ENCODE measurements at places on chromosomes 3 and 15.

GRCh38 chr3:186772701-186773417, 10.5 kb upstream of the EIF4A2 start:
- peak; percentile 67 for DNase-seq

DNA sequence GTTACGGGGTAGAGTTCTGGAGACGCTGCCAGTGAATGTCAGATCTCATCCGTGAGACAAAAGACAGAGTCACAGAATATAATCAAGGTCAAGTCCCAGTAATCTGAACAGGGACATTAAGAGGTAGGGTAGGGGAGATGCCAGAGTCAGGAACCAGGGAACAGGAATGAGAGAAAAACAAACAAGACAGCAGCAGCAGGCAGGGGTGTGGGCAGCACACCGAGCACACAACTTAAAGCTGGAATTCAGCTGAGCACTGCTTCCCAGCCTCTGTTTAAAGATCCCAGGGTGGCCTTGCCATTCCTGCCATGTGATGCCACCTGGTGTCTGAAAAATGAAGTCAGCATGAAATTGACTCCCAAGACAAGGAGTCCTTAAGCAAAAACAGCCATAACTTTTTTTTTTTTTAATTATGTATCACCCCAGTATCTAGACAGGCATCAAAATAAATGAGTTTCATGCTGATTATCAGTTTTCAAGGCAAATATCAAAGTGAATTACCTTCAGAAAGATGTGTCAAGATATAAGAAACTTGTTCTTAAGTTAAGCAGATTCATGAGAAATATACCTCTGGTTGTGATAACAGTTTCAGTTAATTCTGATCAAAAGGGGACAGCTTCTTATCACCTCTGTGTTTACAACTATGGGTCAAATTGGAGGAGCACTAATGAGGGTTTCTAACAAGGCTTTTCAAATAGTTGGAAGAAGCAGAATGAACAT, 203.7 kb downstream of the SLC9A9 start:
- peak; percentile 8 for DNase-seq

DNA sequence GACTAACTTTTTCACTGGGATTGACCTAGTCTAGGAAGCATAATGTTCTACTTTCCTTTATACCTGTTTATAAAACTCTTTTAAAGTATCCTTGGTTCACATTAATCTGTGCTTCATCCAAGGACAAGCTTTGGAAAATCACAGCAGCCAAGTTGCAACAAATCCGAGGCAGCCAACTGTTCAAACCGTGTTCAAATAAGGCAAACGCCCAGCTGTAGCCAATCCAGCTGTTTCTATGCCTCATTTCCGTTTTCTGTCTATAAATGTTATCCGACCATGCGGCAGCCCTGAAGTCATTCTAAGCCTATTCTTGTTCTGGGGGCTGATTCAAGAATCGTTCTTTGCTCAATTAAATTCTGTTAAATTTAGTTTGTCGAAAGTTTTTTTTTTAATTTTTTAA, 78.3 kb downstream of the FMN1 start:
- DNase-seq, result no peak

GRCh38 chr15:59711451-59712243, 22.5 kb upstream of the BNIP2 start:
- no peak for DNase-seq

DNA sequence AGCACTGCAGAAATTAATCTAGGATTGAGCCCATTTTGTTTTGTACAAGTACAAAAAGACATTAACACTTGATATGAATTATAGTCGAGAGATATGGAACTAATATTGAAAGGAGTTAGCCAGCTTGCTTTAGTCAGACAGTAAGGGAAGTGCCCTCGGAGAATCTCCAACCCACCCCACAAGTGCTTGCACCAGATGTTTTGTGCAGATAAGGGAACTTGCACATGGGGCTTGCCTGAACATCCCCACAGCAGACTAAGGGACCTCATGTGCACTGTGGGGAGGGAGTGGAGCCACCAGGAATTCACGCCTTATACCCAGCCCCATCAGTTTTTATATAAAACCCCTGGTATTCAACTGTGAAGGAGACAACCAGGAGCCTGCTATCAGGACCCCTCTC, 122.3 kb downstream of the EFHB start:
- no peak for DNase-seq

- no peak for DNase-seq
These were observed 530.6 kb upstream of the ROBO2 start for GRCh38 chr3:76509179-76509830.

DNA sequence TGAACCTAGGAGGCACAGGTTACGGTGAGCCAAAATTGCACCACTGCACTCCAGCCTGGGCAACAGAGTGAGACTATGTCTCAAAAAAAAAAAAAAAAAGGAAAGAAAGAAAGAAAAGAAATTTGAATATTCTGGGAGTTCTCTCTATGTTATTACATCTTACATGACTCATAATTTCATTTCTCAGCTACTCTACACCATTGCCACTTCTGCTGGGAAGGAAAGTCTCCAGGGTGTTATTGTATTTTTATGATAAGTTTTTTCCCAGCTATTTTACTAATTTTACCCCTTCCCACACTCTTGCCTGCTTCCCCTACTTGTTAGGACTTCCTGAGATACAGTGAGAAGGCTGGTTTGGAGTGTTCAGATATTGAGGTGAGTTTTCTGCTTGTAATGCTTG, 69.7 kb upstream of the UMPS start:
- DNase-seq, result no peak

- DNase-seq, result no peak
These were observed 113.3 kb upstream of the GBE1 start for GRCh38 chr3:81874738-81875137.

DNA sequence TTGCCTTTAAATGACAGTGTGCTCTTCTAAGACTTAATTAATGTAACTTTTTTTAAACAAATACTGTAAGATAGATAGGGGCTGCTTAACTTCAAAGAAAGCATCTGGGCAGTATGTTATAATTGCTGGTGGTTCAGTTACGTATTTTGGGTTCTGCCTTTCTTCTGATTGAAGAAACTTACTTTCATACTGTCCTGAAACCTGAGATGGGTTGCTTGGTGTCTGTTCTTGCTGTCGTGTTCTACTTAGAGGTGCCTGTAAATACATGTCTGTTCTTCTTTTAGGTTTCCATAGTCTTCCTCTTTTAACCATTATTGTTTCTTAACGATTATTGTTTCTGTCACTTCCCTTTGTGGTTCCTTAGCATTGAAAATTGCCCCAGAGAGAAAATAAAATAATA, 297.7 kb upstream of the CHRM5 start:
- DNase-seq, result no peak

- DNase-seq, result no peak
These were observed 25.5 kb downstream of the ABTB1 start for GRCh38 chr3:127698286-127698685.

DNA sequence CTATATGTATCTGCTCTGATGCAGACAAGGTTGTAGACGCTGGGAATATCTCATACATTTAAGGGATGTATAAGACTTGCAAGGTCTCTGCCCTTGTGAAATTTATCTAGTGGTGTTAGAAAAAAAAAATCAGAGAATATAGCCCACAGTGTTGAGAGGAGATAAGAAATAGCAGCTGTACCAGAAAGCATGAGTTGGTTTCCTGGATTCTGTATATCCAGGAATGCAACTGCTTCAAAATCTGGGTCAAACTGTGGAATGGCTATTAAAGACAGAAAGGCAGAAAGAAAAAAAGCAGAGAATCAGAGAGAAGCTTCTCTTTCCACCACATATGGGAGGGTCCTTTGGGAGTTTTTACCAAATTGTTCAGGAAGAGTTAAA, 1.5 kb upstream of the TMEM212 start:
- no peak for DNase-seq

DNA sequence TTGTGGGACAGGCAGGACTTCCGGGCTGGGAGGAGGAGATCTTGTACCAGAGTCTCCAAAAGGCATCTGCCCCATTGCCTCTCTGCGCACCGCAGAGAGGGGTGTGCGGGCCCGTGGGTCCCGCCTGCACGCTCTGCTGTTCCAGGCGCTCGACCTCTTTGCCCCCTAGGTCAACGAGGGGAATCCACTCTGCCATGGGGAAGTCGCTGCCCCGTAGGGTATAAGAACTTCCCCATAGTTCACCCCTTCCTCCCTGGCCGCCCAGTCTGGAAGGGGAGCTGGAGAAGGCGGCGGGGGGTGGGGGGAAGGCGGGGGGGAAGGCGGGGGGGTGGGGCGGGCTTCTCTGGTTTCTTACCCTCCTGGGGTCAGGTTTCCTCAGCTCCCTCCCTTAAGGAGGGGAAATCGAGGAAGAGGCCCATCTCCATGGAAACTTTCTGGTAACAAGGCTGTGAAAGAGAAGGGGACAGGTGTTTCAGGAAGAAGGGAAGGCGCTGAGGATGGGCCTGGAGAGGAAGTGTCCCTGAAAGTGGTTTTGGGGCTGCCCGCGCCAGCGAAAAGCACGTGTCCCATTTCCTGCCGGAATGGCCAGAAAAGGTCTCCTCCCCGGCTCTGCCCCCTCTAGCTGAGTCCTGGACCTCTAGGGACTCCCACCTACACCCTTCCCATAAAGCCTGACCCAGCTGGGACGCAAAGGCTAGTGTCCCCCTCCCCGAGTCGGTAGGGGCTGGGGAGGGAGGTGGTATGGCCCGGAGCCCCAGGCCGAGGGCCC, 27.5 kb downstream of the NR1I2 start:
- no peak for DNase-seq

GRCh38 chr15:51266656-51267050, 71.7 kb downstream of the CYP19A1 start:
- DNase-seq, result no peak

DNA sequence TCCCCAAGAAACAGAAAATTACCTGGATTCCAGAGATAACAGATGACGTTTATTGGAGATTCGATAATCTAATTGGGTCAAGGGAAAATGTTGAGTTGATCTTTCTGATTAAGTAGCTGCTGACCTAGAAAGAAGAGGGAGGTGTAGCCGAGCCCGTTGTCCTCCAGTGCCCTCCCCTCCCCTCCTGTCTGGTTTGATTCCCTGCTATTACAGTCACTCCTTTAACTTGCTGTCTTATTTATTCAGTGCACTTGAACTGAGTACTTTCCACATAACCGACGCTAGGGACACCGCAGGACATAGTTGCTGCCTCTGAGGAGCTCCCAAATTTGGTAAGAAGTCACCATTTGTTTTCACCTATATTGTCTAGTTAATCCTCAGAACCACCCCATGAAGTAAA, 103.7 kb downstream of the AQP9 start:
- DNase-seq, result no peak

GRCh38 chr15:26580943-26581342, 191.9 kb downstream of the GABRB3 start:
- no peak for DNase-seq

DNA sequence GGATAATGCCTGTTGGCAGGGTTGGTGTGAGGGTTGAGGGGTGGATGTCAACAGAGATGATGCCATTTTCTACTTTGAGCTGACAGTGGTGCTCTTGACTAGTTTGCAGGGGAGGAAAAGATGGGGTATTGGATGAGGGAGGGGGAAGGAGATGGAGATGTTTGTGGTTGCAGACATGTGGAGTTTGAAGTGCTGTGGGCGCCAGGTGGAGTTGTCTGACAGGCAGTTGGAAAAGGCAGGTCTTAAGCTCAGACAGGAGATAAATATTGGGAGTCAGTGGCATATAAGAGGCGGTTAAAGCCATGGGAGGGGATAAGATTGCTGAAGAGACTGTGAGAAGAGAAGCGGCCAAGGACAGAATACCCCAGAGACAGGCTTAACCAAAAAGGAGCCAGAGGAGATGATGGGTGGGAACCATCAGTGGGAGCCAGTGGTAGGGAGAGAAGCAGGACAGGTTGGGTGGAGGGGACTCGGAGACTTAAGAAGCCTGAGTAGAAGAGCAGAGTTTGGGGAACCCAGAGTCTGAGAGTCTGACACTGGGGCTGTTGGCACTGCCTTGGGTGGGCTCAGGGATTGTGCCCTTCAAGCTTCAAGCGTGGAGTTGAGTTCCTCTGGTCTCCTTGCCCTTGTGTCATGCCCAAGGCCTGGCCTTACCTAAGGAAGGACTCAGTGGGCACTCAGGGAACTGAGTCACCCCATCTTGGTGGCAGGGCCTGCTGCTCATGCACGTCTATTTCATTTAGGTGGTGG, 13.9 kb downstream of the COPG1 start:
- no peak for DNase-seq

Measured in activated CD4-positive, alpha-beta T cell treated with anti-CD3 and anti-CD28 coated beads, Interleukin-2, amount 10 ng/mL, durations not matched to agents 7 days and 5 days (primary cell).